Activated T-helper 17 cell treated with anti-CD3 and anti-CD28 coated beads, Interleukin-2, amount 50 U/mL, for 72 hours (primary cell): ENCODE measurements at places on chromosomes 1 and 21.

GRCh38 chr1:110538075-110538474 is 19.1 kb upstream of the KCNA10 start:
- ATAC-seq: no peak

GRCh38 chr1:211647711-211648121 is 27.7 kb downstream of the NEK2 start:
- ATAC-seq: no peak

GRCh38 chr1:20469406-20470076 is 16.5 kb downstream of the CAMK2N1 start:
- ATAC-seq: no peak

GRCh38 chr1:239233626-239234025 is 152.7 kb upstream of the CHRM3 start:
- ATAC-seq: no peak

- no peak for ATAC-seq
These were observed 131.9 kb upstream of the B3GALT2 start for GRCh38 chr1:193318347-193318746.

DNA sequence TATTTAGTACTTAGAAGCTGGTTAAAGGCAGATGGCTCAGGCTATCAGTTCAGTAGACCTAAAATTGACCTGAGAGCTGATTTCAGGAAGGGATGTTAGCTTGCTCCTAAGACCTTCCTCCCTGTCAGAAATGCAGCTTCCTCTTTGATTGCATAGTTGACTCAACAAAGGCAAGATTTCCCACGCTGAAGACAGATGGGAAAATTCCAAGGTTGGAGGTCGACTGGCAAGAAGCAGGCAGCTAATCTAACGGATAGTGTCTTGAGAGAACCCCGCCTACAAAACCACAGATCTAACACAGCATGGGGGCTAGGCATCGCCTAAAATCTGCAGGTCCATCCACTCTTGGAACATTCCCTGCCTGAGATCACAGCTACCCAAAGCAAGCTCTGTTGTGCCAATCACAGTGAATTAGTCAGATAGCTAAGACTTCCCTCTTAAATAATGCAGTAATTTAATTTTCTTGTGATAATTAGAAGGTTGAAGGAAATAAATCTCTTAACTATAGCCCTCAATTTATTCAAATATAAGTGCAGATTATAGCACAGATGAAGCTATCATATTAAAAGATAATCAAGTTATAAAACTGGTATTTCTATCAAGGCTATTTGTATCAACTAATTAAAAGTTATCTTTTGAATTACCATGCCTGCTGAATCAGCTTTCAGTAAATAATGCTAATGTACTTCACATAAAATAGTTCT is 357.8 kb upstream of the SGIP1 start:
- ATAC-seq: no peak
